ENCODE measurements at places on chromosomes 13 and 19.

DNA sequence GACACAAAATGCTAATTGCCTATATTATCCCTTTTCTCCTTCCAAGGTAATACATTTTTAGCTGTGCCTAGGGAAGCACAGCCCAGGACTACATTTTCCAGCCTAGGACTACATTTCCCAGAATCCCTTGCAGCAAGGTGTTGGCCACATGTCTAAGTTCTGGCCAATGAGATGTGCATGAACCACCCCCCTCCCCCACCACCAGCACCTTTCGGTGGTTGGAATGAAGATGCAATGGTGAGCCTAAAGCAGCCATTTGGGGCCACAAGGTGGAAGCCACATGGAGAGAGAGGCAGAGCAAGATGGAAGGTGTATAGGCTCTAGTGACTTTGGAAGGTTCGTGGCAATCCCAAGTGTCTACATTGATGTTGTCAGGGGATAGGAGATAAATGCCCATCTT is 16.2 kb downstream of the UNC13A start:
- DNase-seq, result no peak

- no peak for DNase-seq
Measured at GRCh38 chr13:75749407-75749806, 113.3 kb downstream of the LMO7 start.

DNA sequence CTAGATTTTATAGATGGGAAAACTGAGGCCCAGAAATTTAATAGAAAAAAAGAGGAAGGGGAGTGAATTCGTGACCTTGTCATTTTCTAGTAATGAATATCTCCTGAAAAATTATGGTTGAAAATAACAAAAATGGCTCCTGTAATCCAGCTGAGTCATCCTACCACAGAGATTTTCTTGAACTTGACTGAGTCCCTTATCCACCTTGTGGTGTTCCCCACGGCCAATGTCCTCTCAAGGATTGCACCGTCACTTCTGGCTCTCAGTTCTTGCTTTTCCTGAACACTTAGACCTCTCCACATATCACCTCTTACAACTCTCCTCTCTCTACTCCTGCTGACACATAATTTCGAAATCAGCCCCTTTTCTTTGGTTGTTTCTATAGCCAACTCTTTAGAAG is 1.2 kb upstream of the KATNAL1 start:
- DNase-seq, result no peak

GRCh38 chr19:30371161-30371836 is 885 bp upstream of the ZNF536 start:
- no peak for DNase-seq

DNA sequence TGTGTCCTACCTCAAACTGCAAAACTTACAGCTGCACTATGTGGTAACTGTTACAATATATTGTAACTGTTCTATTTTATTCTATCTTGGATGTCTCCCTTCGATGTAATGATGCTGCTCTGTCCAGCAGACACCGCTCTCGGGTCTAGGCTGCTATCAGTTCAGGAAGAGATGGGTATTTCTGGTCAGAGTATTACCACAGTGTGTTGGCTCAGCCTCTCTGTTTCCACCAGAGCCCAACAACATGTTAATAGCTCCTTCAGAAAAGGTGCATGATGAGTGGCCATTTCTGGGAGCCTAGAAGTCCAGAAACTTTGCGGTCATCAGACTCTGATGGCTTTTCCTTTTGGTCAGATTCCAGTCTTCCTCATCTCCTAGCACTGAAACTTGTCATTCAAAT is 35.9 kb upstream of the IGFL1 start:
- DNase-seq, result no peak

All from T-helper 22 cell (primary cell).